ENCODE measurements at places on chromosomes 4 and X.

- DNase-seq, result no peak
Observed at GRCh38 chr4:154489558-154490233, 1.9 kb downstream of the DCHS2 start.

DNA sequence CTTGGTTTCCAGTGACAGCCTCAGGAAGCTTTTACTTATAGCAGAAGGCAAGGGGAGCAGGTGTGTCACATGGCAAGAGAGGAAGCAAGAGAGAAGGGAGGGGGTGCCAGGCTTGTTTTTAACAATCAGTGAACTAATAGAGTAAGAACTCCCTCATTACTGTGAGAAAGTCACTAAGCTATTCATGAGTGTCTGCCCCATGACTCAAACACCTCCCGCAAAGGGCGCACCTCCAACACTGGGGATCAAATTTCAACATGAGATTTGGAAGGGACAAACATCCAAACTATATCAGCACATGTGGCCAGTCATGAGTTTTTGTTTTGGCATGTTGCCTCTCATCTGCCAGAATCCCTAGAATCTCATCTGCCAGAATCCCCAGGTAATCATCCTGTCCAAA is 183.5 kb upstream of the C1QTNF7 start:
- DNase-seq, result no peak

GRCh38 chr4:8185295-8185694 is 13.8 kb upstream of the SH3TC1 start:
- DNase-seq, result no peak

DNA sequence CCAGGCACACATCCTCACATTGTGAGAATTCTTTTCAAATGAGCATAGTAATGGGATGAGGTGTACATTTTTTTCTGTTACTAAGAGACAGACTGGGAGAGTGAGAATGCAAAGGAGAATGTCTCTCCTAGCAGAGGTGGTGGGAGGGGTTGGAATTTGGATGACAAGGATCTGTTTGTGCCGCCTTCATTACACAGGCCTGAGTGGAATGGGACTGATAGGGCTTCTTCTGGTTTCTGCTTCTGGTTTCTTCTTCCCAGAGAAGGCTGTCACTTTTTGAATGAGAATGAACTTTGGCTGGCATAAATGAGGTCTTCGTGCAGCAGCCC is 55.4 kb downstream of the C4orf51 start:
- no peak for DNase-seq

DNA sequence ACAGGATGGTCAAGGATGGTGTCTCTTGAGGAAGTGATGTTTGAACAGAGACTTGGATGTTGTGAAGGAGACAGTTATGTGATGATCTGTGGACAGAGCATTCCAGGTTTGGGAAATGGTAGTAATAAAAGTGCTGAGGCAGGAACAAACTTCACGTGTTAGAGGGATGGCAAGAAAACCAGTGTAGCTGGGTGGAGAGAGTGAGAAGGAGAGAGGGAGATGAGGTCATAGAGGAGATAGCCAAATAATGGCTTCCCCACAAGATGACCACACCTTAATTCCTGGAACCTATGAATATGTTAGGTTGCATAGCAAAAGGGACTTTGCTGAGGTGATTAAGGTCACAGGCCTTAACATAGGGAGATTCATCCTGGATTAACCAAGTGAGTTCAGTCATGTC is 75.6 kb upstream of the GPR50 start:
- DNase-seq, result no peak

DNA sequence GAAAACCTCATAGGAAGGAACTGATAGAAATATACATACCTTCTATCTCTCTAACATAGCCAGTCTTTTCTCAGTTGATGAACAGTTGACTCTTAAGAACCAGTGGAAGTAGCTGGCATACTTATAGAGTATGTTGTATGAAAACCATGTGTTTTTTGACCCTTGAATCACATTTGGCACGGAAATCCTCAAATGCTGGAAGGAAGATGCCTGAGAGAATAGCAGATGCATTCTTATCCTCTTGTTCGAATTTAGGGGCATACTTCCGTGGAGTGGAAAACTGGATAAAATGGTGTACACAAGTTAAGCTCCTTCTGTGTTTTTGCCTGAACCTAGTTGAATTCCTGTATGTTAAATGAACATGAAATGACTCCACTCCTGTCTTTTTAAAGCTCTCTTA is 145.5 kb downstream of the PCDH7 start:
- no peak for DNase-seq

DNA sequence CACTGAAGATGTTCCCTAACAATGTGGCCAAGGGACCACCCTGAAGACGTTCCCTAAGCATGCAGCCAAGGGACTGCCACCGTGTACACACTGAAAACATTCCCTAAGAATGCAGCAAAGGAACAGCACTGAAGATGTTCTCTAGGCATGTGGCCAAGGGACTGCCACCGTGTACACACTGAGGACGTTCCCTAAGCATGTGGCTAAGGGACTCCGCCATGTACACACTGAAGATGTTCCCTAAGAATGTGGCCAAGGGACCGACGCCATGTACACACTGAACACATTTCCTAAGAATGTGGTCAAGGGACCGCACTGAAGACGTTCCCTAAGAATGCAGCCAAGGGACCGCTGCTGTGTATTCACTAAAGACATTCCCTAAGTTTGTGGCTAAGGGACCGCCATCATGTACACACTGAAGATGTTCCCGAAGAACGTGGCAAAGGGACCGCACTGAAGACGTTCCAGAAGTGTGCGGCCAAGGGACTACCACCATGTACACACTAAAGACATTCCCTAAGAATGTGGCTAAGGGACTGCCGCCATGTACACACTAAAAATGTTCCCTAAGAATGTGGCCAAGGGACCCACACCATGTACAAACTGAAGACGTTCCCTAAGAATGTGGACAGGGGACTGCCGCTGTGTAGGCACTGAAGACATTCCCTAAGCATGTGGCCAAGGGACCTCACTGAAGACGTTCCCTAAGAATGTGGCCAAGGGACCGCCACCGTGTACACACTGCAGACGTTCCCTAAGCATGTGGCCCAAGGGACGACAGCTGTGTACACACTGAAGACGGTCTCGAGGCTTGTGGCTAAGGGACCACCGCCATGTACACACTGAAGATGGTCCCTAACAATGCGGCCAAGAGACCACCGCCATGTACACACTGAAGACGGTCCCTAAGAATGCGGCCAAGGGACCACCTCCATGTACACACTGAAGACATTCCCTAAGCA is 54.8 kb downstream of the DHRSX start:
- DNase-seq, result no peak

DNA sequence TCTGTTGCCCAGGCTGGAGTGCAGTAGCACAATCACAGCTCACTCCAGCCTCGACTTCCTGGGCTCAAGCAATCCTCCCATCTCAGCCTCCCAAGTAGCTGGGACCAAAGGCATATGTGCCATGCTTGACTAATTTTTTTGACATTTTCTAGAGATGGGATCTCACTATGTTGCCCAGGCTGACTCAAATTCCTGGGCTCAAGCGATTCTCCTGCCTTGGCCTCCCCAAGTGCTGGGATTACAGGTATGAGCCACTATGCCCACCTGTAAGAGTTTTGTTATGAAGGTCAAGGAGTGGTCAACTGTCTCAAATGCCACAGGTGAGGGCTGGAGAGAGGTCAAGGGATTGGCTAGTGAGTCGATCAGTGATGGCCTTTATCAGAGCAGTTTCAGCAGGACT is 32.5 kb downstream of the TMEM150C start:
- no peak for DNase-seq

- DNase-seq, result no peak
Observed at GRCh38 chr4:139153411-139154133, 23.4 kb downstream of the ELF2 start.

- DNase-seq, result no peak
Observed at GRCh38 chrX:3271183-3271833, 75.1 kb downstream of the MXRA5 start.

- DNase-seq, result no peak
Observed at GRCh38 chr4:54863571-54864255, 206.0 kb downstream of the KIT start.

- DNase-seq, result no peak
Observed at GRCh38 chr4:70687392-70687791, 940 bp upstream of the UTP3 start.

DNA sequence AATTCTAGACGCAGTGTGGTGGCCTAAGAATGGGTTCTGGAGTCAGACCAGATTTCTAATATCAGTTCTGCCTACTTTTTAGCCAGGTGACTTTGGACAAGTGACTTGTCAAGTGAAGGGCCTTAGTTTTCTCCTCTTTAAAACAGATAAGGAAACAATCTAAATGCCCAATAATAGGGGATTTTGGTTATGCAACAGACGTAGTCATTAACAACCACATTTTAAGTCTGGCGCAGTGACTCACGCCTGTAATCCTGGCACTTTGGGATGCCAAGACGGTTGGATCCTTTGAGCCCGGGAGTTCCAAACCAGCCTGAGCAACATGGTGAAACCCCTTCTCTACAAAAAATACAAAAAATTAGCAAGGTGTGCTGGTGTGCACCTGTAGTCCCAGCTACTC is 2.1 kb upstream of the ZMYM3 start:
- DNase-seq, result no peak

Measured in NCI-H526 treated with DMSO at 0.1 percent for 48 hours (cell line).